C1 segment of cervical spinal cord (tissue), 14 donors: ENCODE measurements at places on chromosomes 5 and 9.

DNA sequence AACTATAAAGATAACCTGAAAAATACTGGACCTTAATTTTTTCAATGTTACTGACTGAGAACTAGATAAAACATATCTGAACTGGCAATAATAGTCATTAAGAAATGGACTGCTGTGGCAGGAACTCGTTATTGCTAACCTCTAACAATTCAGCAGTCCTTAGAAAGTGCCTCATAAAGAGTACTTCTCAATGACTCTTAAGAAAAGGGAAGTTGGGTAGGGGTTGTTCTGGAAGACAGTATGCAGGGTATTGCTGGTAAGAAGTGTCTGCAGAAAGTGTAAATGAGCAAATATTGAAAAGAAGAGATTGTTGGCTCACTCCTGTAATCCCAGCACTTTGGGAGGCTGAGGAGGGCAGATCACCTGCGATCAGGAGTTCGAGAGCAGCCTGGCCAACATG is 27.9 kb downstream of the FOXD1 start:
- no peak for DNase-seq

DNA sequence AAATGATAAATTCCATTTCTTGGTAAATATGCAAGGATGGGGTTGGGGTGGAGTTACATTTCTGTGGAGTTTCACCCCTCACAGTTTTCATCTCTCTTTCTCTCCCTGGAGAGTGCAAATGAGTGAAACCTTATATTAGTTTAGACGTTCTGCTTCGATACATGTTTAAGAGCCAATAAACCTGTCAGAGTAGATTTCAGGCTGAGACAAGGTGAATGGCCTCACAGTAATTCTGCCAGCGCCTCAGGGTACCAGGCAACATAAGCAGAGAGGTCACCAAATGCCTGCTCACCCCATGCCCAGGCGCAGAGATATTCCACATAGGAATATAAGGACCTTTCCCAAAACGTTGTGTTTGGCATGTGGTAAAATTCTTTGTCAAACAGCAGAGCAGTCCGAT is 154.9 kb upstream of the VLDLR start:
- DNase-seq = no peak

DNA sequence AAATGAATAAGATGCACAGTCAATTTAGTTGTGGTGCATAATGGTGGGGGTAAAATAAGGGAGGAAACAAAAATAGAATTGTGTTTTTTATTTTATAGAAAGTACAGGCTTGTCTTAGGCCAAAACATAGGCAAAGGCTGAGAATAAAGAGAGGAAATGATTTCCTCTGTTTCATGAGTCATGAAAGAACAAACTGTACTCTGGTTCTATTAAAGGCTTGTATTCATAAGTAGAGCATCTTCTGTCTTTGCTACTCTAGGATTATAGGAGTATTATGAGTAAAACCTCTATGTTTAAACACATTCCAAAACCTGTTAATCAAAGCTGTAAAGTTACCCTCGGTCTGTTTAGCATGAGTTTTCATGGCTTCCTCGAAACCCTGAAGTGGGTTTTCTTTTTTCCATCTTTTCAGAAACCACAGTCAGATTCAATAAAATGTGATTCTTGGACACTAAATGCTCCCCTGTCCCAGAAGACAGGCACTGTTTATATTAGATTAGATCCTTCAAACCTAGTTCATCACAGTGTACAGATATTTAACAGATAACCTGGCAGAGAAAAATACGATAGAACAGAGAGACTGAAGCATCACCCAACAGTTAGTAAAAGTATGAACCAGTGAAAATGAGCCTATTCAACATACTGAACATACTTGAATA is 473.9 kb upstream of the CYLC2 start:
- DNase-seq = no peak

DNA sequence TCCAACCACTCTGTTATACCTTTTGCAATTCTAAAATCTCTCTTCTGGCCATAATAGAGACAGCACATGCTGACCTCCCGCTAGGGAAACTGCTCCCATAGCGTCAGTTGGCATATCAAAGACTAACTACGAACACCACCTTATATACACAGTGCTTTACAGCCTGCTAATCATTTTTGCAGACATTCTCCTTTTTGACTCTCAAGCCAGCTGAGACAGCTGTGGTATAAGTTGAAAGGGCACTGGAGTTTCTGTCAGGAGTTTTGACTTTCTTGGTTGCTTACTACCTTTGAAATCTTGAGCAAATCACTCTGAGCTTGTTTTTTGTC is 160.2 kb upstream of the TBCA start:
- DNase-seq = no peak

- DNase-seq = no peak
Observed at GRCh38 chr9:11338130-11338529, 725.3 kb upstream of the PTPRD start.
